ENCODE measurements at places on chromosomes 1 and 21.
A peak's percentile ranks its signal among the peaks of the same experiment; 100 is the strongest.

GRCh38 chr1:17878837-17879236 lies 123.7 kb downstream of the ACTL8 start:
- DNase-seq, result no peak

DNA sequence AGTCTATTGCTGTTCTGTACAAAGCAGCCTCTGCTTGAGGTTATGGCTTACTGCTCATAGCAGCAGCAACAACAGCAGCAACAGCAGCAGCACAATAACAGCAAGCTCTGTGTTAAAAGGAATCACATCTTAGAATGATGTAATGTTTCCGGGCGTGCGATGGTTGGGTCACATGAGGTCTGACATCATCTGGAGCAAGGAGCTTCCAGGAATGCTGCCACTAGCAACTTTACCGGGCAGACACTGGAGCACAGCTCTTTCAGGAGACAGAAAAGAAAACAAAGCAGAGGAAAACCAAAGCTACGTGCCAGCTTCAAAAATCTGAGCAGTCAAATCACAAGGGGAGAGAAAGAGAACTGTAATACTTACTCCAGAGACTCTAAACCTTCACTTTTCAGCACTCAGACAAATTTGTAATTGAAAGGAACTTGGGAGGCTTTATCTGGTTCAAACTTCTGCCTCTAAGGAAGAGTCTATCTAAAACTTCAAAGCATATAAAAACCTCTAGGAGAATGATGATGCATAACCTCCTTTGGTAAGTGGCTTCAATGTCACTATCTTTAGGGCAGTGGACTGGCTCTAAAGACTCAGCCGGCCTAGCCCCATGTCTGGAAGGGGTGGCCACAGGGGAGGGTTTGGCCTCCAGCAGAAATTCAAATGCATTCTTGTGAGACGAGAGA lies 28.3 kb upstream of the RAB3GAP2 start:
- DNase-seq, result peak; percentile 79

DNA sequence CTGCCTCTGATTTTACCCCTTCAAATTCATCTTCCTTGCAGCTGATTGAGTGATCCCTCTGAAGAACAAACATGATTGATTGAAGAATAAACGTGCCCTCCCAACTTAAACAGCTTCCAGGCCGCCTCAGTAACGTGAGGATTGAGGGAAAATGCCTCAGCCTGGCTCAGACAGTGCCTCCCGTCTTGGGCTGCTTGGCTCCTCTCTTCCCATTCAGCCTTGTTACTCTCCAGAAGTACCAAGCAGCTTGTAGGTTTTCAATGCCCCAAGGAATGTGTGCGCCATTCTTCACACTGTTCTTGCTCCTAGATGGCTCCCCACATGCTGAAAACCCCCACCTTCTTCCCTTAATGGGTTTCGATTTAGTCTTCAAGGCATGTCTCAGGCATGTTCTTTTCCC lies 51.8 kb downstream of the ST6GALNAC5 start:
- DNase-seq, result no peak

GRCh38 chr1:10924030-10924429 lies 88.4 kb upstream of the TARDBP start:
- DNase-seq, result no peak

DNA sequence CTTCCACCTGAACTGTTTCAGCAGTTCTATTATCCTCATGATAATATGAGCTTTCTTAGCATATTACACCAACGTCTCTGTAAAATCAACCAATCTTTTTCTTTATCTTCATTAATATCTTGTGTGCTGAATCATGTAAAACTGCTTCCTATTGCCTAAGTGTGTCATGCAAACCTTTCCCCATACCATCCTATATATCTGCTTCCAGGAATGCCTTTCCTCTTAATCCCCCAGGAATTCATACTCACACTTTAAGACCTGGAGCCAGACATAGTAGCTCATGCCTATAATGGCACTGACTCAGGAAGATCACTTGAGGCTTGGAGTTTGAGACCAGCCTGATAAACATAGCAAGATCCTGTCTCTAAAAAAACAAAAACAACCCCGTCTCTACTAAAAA lies 183.9 kb downstream of the NRIP1 start:
- DNase-seq, result no peak

DNA sequence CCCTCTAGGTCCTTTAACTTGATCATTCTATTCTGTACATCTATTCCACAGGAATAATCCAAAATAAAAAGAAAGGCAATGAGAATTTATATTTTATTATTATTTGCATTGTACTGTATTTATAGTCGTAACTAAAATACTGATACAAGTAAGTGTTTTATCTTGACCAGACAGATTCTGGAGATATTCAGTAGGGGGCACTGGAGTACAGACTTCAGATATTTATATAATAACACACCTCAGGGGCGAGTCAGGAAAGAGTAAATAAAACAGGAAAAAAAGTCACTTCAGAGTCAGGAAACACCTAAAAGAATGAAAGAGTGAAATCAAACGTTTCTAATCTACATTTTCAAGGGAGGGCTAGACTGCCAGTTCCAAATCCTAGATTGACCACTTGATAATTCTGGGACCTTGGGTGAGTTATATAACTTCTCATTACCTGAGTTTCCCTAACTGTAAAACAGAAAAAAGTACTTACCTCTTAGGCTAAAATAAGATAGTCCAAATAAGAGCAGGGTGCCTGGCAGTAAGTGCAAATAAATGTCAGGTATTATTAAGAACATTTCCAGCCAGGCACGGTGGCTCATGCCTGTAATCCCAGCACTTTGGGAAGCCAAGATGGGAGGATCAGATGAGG lies 31.1 kb upstream of the MTF1 start:
- DNase-seq, result peak; percentile 31
